ENCODE measurements at places on chromosomes 5 and 9.

DNA sequence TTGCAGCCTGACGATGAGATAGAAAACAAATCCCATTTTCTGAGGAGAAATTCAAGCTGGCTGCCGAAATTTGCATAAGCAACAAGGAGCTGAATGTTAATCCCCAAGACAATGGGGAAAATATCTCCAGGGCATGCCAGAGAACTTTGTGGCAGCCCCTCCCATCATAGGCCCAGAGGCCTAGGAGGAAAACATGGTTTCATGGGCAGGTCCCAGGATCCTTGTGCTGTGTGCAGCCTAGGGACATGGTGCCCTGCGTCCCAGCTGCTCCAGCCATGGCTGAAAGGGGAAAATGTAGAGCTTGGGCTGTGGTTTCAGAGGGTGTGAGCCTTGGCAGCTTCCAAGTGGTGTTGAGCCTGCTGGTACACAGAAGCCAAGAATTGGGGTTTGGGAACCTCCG is 48.8 kb upstream of the MAN2A1 start:
- DNase-seq, result no peak

DNA sequence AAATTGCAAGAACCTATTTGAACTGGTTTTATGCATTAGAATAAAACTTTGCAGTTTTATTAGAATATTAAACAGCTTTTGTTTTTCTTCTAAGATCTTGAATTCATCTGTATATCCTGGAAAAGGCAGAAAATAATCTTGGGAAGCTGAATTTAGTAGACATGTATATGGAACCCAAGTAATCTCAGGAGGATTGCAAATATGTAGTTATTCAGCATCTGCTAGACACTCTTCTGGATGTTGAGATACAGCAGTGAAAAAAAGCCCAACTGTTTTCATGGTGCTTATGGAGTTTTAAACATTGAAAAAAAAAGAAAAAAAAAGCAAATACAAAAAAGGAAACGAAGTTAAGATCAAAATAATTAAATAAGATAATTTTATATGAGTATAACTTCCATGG is 922.2 kb upstream of the SEMA6A start:
- no peak for DNase-seq

- DNase-seq, result no peak
Observed at GRCh38 chr9:31084350-31084749, 1300.1 kb upstream of the ACO1 start.

DNA sequence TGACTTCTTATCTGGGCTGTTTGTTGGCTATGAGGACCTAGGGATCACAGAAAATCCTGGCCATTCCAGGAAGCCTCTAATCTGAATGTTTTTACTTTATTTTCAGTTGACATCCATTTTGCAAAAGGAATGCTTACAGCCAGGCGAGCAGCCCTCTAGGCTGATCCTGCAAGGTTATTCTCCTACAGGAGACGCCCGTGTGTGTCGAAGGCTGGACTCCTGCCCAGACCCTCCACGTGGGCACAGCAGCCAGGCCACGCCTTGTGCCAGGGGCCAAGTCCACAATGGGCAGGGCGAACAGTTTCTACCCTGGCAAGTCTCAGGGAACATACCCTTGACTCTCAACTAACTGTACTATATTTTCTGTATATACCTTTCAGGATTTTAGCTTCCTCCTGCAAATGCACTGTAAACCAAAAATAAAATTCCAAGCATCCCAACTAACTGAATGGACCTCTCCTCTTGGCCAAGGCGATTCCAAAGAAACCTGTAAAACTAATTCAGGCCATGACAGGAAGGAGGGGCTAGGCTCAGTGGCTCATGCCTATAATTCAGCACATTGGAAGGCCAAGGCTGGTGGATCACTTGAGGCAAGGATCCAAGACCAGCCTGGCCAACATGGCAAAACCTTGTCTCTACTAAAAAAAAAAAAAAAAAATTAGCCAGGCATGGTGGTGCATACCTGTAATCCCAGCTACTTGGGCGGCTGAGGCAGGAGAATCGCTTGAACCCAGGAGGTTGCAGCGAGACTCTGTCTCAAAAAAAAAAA is 5.7 kb downstream of the CMBL start:
- DNase-seq, result no peak

DNA sequence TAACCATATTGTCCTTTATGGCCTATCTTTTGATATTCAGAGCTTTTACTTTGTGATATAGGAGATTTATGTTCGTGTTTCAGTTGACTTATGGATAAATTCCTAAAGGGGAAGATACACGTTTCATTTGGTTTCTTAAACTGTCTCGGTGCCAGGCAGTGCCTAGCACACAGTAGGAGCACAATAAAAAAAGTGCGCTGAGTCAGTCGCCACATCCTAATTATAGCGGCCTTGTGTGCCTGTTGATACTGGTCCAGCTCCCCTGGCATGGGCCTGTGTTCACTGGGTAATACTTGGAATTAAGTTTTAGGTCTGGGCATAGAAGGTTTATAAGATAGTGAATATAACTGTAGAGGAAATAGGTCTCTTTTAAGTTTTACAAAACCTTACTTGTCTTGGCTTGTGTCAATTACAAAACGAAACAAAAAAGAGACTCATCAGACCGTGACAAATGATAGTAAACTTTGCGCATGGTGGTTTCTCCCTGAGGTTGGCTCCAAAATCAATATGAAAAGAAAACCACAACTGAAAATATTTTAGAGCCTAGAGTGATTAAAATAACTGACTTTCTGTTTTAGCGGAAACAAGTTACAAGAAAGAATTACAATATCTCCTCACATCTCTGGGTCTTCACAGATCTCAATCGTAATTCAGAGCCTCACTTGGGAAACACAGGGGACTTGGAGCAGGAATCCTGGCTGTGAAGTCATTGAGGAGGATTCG is 84.8 kb downstream of the MVB12B start:
- DNase-seq, result no peak

DNA sequence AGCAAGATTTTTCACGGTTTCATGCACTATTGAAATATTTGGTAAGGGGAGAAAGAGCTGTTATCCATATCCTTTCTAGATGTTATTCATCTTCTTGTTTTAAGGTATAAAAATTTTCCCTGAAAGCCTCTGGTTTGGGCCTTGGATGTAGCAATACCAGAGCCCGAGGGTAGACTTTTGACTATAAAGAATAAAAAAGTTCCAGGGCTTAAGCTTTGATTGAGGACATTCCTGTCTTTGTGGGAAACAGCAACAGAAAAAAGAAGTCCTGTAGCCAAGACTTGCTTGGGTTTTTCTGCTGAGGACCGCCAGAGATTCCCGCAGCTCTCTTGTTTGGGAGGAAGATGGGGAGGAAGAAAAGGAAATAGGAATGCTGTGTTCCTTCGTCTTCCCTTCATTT is 440.0 kb upstream of the WWC1 start:
- no peak for DNase-seq

DNA sequence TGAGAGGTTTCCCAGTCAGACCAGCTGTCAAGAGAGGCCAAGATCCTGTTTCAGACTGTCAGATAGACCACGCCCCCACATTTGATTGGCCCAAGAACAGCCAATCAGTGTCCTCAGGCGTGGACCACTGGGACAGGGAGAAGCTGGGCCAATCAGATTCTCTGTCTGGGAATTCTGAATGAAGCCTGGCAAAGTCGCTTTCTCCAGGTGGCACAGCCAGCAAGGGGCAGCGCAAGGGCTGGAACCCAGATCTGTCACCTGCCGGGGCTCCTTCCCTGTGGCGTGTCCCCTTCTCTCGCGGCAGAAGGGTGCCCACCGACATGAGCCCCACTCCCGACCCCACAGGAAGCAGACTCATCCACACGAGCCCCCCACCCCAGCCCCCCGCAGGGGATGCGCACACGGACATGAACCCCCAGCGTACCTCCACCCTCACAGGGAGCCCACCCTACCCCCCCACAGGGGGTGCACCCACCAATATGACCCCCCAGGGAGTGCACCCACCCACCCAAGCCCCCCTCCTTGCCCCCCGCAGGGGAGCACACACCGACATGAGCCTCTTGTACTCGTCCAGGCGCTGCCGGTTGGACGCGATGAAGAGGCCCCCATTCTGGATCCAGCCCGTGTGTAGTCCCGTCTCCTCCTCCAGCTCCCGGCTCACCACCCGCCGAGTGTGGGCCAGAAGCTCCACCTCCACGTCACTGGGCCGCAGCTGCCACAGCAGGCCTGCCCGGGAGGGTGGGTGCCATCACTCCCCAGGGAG is 6.1 kb downstream of the SARDH start:
- no peak for DNase-seq

DNA sequence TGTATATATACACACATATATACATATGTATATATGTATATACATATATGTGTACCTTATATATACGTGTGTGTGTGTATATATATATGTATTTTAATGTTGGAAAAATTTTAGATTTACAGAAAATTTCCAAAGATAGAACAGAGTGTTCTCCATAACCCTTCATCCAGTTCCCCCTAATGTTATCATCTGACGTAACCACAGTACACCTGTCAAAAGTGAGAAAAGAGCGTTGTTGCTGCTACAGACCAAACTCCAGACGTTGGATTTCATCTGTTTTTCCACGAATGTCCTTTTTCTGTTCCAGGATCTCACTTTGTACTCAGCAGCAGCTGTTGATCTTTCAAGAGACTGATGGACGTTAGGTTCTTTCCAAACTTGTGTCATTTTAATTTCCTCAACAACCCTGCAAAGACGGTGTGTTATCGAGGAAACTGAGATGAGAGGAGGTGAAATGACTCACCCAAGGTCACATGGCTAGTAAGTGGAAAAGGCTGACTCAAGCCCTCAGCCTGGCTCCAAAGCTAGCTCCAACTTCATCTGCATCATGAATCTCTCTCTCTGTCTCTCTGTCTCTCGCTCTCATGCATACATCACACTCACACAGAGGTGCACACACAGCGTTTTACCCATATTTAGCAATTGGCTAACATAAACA is 17.0 kb upstream of the NTNG2 start:
- no peak for DNase-seq

GRCh38 chr9:97975376-97975775 is 7.8 kb upstream of the ANP32B start:
- DNase-seq, result no peak

- no peak for DNase-seq
Observed at GRCh38 chr5:12624776-12625560, 720.7 kb upstream of the CTNND2 start.

- peak; percentile 64 for DNase-seq
Observed at GRCh38 chr5:156920042-156920860, 42.8 kb downstream of the TIMD4 start.

DNA sequence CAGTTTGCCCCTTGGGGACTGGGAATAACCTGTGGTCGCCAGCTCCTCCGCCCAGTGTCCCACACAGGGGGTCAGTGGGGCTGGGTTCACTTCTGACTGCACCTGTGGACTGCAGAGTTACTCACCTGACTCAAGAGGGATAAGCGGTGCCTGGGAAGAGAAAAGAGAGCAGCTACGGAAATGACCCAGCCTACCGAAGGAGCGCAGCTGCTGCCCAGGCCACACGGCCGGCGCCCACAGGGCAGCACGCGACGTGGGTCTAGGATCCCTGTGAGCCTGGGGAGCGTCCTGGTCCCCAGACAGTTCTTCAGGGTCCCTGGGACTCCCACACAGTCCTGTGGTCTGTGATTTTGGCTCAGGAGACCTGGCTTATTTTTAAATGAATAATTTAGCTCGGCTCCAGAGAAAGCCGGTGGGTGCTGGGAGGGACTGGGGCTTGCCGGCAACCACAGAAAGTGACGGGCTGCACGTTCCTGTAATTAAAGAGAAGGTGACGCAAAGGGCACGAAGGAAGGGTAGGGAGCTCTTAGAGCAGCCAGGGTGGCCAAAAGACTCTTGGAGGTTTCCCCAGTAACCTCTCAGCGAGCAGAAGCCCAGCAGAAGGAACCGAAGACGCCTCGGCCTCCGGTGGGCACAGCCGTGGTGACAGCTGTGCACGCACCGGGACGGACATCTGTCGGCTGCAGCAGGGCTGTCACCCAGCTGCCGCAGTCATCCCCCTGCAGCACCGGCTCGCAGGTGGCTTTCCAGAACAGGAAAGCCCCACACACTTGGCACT is 97.5 kb upstream of the FCN2 start:
- DNase-seq, result no peak

DNA sequence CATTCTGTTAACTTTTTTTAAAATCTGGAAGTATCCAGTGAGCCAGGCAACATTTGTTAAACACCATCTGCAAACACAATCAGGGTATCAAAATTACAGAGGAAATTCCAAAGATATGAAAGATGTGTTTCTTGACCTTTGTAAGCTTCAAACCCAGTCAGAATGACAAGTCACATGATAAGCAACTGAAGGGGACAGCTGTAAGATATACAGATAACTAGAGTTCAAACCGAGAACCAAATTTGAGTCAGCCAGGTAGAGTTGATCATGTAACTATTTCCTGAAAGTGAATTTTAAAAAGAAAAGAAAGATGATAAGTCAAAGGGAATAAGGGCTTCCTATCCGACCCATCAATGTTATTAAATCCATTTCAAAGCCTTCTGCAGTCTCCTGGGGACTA is 196.2 kb downstream of the DEPDC1B start:
- DNase-seq, result no peak

DNA sequence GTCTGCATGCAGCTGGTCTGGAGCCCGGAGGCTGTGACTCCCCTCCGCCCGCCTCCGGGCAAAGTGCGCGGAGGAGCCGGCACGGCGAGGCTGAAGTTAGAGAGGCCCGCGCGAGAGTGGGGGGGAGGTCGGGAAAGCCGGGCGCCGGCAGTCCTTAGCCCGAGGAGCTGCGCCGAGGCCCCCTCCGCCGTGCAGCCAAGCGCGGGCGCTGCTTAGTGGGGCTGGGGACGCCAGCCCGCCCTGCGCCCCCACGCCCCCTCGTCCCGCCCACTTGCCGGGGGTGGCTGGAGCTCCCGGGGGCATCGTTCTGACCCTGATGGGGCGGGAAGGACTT is 403 bp downstream of the NINJ1 start:
- DNase-seq, result peak; percentile 43

GRCh38 chr9:109118808-109119438 is 824 bp downstream of the TMEM245 start:
- no peak for DNase-seq

- no peak for DNase-seq
Observed at GRCh38 chr5:43839218-43839617, 236.2 kb downstream of the NNT start.

GRCh38 chr9:131675437-131676022 is 64.3 kb downstream of the RAPGEF1 start:
- DNase-seq, result no peak

- DNase-seq, result no peak
Observed at GRCh38 chr5:9370256-9370655, 175.6 kb downstream of the SEMA5A start.

GRCh38 chr5:61995486-61995885 is 310.5 kb upstream of the KIF2A start:
- no peak for DNase-seq

GRCh38 chr9:88497224-88497623 is 37.8 kb upstream of the NXNL2 start:
- DNase-seq, result no peak

All from activated CD8-positive, alpha-beta memory T cell treated with anti-CD3 and anti-CD28 coated beads for 48 hours (primary cell).